ENCODE measurements at places on chromosomes 5 and 9.
A peak's percentile ranks its signal among the peaks of the same experiment; 100 is the strongest.

DNA sequence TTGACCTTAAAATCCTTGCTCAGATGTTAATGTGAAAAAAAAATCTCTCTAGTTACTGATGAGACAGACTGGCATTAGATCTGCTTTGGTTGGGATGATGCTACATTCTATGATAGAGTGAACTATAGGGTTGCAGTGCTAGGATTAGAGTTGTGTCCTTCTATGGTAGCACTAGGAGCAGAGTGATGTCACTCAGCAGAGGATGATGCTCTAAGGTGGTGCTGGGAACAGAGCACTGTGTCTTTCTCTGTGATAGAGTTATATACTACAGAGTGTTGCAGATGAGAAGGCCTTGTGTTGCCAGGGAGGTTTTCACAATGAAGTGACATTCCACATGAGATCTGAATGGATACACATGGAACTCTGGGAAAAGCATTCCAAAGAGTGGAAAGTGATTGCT, 462.3 kb downstream of the CDH12 start:
- DNase-seq = no peak

DNA sequence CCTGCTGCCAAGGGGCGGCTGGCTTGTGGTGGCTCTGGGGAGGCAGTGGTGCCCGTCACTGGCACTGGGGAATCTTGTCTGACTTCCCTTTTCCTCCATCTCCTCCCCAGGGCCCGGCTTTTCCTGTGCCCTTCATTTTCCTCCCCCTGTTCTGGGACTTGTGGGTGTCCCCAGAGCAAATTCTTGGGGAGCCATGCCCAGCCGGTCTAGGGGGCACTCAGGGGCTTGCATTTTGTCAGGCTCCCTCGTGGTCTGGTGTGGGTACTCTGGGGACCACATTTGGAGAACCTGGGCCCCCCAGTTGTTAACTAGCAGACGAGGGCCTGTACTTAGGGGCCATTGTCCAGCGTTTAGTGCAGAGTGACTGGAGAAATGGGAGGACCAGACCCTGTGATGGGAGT, 105.2 kb upstream of the IER5L start:
- no peak for DNase-seq

GRCh38 chr9:122383992-122384461, 13.2 kb downstream of the PTGS1 start:
- DNase-seq = peak; percentile 82

- no peak for DNase-seq
These were observed 25.2 kb downstream of the RALGPS1 start for GRCh38 chr9:126939821-126940221.

DNA sequence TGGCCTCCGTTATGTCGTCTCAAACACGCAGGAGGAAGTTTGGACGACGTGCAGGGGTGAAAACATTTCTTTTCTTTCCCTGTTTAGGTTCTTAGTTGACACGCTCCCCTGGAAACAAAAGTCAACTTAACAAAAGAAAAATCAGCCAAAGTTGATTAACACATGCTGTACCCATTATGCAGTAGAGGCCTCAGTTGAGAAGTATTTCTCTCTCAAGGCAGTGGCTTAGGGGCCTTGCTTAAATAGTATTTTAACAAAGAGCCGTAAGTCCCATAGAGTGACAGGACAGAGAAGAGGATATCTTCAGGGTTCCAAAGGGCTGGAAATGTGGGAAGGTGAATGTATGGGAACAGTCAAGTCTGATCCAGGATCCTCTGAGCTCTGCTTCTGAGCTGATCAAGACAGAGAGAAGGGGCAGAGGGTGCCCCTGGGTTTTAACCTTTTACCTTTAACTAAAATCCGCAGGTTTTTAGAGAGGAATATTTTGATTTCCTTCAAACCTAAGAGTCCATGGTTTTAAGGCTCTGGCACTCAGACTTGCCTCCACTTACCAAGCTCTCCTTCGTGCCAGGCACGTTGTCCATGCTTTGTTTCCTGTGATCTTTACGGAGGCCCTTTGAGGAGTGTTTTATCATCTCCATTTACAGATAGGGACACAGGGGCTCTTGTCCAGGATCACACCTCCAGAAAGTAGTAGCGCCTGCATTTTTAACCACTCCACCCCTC, 629 bp upstream of the CD74 start:
- no peak for DNase-seq

DNA sequence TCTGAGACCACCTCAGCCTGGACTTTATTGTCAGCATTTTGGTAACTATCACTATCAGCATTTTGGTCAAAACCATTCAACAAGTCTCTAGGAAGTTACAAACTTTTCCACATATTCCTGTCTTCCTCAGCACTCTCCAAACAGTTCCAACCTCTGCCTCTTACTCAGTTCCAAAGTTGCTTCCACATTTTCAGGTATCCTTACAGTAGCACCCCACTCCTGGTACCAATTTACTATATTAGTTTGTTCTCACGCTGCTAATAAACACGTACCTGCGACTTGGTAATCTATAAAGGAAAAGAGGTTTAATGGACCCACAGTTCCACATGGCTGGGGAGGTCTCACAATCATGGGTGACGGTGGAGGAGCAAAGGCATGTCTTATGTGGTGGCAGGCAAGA, 551.3 kb downstream of the DMRTA1 start:
- no peak for DNase-seq

GRCh38 chr9:29039258-29039657, 1466.0 kb upstream of the C9orf72 start:
- no peak for DNase-seq

DNA sequence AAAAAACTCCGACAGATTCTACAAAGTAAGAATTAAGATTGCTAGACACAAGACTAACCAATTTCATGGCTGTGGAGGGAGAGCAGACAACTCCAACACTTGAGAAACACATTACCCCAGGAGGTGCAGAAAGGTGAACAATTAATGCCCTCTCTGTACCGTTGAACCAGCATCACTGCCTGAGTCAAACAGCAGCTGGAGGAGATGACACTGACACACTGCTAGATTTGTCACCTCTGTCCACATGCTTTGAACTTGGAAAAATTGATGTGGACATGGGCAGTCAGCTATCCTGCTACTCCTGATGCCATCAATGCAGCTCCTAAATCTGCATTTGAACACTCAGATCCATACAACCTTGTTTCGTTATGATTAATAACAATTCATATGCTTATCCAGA, 51.7 kb downstream of the GPBP1 start:
- DNase-seq = no peak

GRCh38 chr5:321230-321725, at the start of gene AHRR:
Gene AHRR (plus strand): TSS chr5:321714. CDS start chr5:343903, 22,189 bp downstream.
- DNase-seq = peak; percentile 59

- no peak for DNase-seq
These were observed 93.1 kb upstream of the IFNK start for GRCh38 chr9:27430750-27431535.

DNA sequence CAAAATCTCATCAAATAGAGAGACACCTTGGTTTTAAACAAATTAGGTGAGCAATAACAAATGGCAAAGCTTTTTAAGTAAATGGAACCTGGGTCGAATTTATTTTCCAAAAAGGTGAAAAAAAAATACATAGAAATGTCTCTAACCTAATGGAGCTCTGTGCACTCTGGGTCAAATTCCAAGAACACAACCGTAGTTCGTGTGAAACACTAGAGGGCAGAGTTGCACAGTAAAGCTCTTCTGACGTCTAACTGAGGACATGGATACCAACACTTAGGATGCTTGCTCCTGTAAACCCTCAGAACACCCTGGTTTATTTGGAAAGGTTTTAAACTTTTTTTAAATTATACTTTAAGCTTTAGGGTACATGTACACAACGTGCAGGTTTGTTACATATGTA, 18.9 kb downstream of the MARCHF11 start:
- peak; percentile 60 for DNase-seq

GRCh38 chr9:81499021-81499454, 190.3 kb downstream of the TLE1 start:
- DNase-seq = peak; percentile 68

DNA sequence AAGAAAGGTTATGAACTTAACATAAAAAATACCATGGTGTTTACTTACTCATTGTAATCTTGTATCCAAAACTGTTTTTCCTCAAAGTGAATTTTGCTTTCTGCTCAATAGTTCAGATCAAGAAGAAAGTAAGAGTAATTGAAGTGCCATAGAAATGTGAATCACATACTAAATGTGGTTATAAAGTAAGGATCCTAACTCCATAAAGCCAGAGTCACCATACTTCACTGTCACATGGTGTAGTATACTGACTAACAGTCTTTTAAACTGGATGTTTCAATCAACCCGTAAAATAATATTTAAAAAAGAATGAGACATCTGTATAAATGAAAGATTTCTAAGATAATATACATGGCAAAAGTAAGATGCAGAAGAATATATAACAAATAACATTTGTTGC, 72.1 kb downstream of the NIPBL start:
- DNase-seq = no peak

- no peak for DNase-seq
These were observed 31.2 kb downstream of the CNTFR start for GRCh38 chr9:34558364-34558763.

DNA sequence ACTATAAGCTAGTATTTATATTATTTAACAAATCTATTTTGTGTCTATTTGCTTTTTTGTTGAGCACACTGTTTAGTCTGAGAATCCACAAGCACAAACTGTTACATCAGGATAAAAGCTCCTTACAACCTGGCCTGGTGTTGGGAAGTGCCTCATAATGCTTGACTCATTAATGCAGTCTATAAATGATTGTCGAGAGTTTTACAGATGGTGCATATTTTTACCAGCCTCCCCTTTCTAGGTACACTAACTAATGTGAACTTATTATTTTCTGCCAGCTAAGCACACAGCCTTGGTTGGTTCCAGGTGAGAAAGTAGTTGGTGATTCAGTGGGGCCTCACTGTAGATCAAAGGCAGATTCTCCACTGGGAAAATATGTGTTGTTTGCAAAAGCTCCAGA, 151.0 kb upstream of the ADAMTS16 start:
- no peak for DNase-seq

GRCh38 chr9:104618104-104618503, at the start of gene OR13C9:
Gene OR13C9 (minus strand): TSS chr9:104618204. CDS start chr9:104618204, 0 bp downstream.
- DNase-seq = no peak

DNA sequence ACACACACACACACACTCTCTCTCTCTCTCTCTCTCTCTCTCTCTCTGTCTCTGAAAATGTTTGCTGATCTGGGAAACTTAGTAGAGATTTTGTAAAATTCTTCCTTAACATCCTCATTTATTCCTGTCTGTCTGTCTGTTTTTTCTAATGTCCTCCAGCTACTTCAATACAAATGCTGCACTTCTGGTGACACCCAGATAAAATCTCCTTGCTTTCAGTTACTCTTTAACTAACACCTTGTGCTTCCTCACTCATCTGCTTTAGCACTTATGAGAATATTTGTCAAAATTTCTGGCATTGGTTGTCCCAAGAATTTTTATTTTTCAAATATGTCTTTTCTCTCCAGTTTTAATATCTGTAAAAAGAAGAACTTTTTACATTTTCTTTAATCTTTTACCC, 35.0 kb upstream of the ARRDC3 start:
- no peak for DNase-seq

DNA sequence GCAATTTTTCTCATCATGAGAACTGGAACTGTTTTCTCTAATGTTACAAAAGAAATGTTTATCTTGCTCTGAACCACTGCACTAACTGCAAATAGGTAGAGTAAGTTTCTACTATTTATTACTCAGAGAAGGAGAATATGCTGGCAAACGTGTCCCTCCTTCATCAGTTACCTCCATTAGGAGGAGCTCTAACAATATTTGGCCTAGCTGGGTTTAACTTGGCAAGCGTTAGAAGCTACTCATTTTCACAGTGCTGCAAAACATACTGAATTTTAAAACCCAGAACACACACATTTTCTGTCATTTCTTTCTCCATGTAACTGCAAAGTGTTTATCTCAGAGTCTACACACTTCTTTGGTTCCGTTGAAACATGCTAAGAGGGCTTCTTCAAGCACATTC, 101.0 kb upstream of the GABRG2 start:
- DNase-seq = no peak

DNA sequence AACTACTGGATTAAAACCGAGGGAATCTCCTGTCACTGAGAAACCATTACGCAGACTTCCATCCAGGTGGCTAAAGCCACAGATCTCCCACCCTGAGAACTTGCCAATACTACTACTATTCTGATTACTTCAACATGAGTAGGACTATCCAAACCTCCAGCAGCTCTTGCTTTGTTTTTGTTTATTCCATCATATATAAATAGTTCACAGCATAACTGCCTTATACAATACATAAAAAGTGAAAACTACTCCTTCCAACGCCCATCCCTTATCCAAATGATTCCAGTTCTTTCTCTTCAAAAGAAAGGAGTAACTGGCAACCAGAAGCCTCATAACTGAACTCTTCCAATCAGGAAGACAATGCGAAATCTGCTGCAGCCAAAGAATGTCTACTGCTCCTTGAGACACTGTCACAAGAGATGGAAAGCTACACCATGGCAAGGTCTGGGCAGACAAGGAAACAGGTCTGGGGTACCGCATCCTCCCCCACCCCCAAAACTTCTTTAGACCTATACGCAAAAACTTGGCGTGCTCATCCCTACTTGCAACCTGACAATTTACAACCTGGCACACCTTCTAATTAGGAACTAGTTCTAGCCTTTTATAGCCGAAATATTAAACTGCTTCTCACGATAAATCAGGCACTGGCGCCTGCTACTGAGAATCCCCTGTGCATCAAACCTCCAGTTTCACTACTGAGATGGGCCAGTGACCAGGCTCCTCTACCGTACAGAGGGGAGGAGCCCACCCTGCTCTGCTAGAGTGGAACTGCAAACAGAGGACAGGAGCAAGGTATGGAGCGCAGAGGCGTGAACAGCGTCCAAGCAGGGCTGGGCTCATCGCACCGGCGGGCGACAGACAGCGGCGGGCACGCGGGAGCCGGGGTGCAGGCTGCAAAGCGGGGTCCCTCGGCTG, 986 bp downstream of the PLPP1 start:
- DNase-seq = peak; percentile 23

DNA sequence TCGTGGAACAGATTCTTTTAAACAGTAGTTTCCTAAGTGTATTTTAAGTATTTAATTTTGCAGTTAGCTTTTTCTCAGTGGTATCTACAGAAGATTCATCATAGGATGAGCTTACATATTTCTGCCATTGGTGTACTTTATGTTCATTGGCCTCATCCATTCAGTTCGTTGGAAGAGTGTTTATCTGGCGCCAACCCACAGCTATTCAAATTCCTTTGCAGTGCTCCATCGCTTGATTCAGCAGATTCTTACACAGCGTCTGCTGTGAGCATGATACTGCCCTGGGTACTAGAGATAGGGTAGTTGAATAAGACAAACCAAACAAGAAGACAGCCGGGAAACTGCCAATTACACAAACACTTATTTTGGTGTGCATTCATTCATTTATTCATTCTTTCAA, 55.1 kb downstream of the NUP214 start:
- DNase-seq = peak; percentile 96
